ENCODE measurements at places on chromosomes 12 and 14. TPM values are rescaled to one million over a fixed set of nuclear protein-coding genes. Genes with fewer than 3 reads are reported as not detected.

GRCh38 chr14:50612806-50613205 lies 52.9 kb downstream of the ATL1 start:
- no peak for DNase-seq

DNA sequence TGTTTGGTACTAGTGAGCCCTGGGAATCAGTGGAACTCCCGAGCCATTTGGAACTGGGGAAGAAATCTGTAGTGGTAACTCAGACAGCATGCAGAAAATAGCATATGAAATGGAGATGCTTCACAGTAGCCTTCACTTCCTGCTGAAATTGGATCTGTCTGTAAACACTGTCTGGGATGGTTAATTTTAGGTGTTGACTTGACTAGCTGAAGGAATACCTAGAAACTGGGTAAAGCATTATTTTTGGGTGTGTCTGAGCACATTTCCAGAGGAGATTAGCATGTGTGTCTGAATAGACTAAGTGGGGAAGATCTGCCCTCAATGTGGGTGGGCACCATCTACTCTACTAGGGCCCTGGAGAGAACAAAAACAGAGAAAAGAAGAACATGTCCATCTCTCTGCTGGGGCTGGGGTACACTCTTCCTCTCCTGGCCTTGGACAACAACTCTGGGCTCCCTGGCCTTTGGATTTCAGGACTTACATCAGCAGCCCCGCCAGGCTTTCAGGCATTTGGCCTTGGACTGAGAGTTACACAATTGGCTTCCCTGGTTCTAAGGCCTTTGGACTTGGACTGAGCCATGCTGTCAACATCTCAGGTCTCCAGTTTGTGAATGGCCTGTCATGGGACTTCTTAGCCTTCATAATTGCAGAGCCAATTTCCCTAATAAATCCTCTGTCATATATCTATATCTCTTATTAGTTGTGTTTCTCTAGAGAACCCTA lies 14.0 kb upstream of the CRADD start:
- DNase-seq: no peak

- DNase-seq: no peak
These were observed 324.4 kb upstream of the KITLG start for GRCh38 chr12:88904705-88905104.

DNA sequence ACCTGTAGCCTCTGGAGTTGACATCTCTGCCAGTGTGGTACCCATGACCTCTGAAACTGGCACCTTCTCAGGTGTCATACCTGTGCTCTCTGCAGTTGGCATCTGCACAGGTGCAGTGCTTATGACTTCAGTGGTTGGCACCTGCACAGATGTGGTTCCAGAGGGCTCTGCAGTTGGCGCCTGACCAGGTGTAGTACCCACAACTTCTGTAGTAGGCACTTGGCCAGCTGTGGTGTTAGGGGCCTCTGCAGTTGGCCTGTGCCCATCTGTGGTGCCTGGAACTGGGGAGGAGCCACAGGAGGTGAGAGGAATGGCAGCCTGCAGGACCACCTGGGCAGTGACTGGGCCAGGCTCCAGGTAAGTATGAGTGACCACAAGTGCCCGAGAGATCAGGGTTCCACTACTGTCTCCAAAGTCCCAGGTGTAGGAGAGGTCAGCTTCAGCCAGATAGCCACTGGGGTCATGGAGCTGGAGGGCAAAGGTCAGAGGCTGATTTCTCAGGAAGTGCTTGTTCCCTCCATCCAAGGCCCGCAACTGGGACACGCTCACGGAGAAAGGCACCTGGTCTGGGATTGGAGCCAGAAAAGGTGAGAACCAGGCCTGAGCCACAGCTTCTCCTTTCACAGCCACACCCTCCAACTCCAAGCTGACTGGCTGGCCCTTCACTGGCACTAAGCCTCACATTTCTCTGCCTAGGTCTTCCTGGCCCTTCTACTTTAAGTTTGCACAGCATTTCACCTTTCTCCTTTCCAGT lies 8.6 kb downstream of the PMEL start:
- DNase-seq: no peak

- no peak for DNase-seq
These were observed 3.4 kb downstream of the CHGA start for GRCh38 chr14:92926180-92926845.

GRCh38 chr12:47819896-47820630 lies at the start of gene HDAC7:
HDAC7 (minus strand) TSS chr12:47819903; CDS start chr12:47819785, 118 bp downstream.
- DNase-seq: peak; percentile 89

GRCh38 chr12:65662590-65662989 lies 161.7 kb upstream of the HMGA2 start:
- no peak for DNase-seq

DNA sequence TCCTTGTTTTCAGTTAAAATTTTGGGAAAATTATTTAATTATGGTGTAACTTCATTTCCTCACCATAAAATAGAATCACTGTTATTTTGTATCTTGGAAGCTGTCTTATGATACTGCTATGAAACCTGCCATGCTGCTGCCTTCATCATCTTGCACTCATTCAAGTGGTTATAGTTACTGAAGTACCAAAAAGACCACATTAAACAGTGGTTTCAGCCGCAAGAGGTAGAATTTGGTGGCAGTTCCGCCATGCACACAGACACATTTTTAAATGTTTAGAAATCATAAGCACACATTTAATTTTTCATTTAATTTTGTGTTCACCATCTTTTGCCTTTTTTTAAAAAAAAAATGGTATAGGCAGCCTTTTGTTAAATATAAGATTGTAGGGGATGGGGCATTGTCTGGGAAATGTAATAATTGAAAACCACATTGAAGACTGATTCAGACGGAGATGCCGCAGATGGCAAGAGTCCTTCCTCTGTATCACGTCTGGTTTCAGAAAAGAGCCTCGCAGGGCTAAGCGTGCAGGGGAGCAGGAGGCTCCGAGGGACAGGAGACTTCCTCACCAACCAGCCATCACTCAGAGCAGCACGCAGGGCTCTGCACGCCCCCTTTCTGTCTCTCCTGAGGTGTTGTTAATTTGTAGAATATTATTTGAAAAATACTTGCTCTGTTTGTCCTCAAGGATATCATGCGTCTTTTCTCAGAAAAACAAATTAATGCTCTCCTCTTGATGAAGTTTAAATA lies 115.2 kb upstream of the PELI2 start:
- peak; percentile 83 for DNase-seq

The RNASE7 gene
- not detected for total RNA-seq

The ASIC1 gene
- 19.7 TPM for total RNA-seq

Measured in activated CD4-positive, alpha-beta T cell treated with anti-CD3 and anti-CD28 coated beads, Interleukin-2, amount 10 ng/mL, durations not matched to agents 24 days and 14 days (primary cell).